ENCODE measurements at places on chromosomes 4 and X.

DNA sequence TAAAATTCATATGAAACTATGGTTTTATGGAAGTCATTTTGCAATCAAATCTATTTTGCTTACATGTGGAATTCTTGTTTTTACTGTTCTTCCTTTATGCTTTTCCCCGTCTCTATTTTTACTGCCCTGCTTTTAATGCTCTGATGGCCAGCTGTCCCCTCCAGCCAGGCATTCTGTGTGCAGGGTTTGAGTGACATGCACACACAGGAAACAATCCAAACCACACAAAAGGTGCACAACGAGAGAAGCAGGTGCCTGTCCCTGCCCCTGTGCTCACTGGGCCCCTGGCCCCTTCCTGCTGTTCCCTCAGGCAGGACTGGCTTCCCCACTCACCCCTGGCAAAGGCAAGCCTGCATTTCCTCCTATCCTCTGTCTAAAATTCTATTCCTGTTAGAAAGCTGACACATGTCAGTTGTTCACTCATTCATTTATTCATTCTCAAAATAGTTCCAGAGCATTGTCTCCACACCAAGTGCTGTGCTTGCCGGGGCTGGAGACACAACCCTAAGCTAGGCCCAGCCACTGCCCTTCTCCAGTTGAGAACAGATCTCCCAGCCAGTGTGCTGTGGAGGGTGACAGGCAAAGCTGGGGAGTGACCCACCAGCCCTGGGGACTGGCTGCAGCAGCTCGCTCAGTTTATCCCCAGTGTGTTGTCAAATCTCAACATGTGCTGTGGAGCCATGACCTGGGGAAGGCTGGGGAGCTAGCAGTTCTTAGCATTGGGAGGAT lies 346.3 kb downstream of the FBXW7 start:
- DNase-seq = no peak

DNA sequence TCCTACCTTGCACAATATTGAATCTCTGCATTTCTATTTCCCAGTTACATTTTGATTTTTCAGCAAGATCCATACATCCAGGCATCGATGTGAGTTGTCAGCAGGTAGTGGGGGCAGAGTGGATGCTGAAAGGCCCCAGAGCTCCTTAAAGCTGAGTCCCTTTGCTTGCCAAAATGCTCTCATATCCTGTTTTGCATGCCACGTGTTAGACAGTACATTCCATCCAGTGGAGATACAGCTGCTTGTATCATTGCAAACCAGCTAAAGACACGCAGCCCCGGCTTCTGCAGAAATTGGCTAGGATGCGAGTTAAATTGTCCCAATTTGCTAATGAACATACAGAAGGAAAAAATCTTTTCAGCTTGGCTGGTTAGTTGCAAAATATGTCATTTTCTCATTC lies 179.6 kb upstream of the MXRA5 start:
- peak; percentile 49 for DNase-seq

DNA sequence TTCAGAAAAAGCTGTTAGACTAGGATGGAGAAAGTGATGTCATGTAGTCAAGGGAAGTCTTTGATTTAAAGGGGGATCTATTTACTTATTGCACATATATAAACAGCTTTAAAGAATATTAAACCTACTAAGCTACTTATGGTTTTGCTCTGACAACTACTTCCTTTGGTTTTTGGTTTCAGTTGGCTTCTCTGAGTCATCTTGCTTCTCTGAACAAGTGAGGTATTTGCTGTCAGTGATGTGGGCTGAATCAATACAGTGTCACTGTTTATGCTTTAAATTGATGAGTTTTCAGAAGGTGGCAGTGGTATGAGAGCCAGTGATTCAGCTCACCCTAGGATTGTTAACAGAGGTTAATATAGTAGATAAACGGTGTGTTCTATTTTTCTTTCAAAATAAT lies 75.1 kb downstream of the CEP44 start:
- peak; percentile 68 for DNase-seq

DNA sequence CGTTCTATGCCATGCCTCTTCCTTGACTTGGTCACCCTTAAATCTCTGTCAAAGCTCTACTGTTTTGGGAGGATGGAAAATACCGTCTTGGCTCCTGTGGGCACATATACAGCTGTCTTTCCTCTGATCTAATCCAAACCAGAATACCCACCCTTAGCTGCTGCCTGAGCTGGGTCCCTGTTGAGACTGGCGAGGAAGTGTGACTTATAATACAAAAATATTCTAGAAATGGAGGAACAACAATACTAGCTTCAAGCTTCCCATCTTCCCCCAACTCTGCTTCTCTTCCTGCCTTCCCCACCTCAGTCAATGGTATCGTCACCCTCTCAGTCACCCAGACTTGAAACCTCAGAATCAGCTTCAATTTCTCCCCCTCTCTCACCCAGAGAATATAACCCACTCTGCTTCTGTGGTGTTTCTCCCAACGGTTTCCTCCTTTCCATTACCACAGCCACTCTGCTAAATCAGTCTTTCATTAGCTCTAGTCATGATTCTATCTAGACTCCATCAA lies 599 bp upstream of the IL2RG start:
- DNase-seq = no peak

- DNase-seq = peak; percentile 65
These were observed 6.3 kb downstream of the MEPE start for GRCh38 chr4:87838890-87839591.

DNA sequence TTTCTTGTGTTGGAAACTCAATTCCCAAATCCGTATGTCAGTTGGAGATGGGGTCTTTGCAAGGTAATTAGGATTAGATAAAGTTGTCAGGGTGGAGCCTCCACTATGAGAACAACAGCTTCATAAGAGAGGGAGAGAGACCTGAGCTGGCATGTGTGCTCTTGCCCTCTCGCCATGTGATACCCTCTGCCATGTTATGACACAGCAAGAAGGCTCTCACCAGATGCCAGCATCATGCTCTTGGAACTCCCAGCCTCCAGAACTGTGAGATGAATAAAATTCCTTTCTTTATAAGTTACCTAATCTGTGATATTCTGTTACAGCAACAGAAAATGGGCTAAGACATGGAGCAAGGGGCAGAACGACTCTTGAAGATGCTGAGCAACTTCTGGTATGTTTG lies 201.9 kb upstream of the BOD1L1 start:
- no peak for DNase-seq

- DNase-seq = peak; percentile 36
These were observed 42.4 kb upstream of the MYOZ2 start for GRCh38 chr4:119093042-119093827.

- DNase-seq = no peak
These were observed 2326.8 kb upstream of the AGA start for GRCh38 chr4:179768996-179769395.

DNA sequence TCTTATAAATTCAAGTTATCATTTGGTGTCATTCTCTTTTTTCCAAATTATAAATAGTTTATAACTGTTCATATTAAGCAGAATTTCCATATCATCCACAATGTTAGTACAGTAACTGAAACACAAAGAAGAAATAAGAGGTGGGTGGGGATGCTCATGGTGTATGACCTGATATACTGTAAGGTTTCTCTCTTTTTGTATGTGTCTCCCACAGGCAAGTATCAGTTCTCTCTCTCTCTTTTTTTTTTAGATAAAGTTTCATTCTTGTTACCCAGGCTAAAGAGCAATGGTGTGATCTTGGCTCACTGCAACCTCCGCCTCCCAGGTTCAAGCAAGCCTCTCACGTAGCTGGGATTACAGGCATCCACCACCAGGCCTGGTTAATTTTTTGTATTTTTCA lies 43.7 kb upstream of the UGT2A3 start:
- DNase-seq = no peak

GRCh38 chr4:37990731-37991245 lies 30.6 kb downstream of the PTTG2 start:
- DNase-seq = no peak

DNA sequence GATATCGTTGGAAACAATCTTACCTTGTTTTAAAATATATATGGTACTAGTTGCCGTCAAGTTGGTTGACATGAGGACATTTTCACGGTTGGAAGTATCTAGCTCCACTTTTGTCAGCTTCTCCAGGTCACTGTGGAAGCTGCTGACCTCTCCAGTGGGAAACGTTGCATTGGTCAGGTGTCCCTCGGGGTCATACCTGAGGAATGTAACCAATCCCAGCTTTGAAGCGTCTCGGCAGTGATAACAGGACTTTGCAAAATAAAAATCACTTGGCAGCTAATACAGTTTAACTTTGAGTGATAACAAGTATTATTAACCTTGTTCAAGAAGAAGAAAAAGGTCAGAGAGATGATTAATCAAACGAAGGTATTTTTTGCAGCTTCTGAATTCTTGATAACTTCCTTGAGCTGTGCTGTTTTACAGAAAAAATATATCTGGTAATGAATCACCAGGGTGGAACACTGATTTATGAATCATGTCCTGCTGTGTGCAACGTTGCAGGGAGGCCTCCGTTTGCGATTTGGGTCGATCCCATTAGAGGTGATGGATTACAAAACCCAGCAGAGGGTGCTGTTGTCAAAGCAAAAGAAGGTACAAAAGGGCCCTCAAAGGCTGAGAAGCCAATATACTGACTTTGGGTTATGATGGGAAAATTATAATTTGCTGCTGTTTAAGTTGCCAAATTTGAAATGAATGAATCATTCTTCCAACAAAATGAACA lies 60.1 kb downstream of the SH2D1A start:
- peak; percentile 86 for DNase-seq

DNA sequence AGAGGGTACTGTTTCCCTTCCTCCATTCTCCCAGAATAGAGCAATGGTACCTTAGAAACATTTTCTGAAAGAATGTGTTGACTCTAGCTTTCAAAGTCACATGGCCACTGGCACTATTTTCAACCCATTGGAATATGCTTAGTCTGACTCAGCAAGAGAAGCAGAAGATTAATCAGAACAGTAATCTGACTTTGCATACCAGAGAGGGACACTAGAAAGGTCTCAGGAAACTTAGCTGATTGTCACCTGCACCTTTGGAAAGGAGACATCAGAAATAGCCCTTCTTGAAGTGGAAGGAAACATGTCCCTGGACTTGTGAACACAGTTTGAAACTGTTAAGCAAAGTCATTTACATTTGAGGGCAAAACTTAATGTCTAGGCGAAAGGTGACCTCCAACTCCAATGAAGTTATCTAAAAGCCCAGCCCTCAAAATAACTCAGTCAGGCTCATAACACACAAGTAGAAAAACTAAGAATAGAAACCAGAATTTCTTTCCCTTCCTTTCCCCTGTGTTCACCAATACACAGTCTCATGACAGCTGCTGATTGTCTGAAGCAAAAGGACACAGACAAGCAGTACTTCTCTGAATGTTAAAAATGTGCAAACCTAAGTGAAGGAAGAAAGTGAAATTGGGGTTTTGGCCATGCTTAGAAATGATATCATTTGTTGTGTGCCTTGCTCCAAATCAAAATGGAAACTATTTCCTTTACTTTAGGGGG lies 270.8 kb downstream of the GRIA3 start:
- no peak for DNase-seq

DNA sequence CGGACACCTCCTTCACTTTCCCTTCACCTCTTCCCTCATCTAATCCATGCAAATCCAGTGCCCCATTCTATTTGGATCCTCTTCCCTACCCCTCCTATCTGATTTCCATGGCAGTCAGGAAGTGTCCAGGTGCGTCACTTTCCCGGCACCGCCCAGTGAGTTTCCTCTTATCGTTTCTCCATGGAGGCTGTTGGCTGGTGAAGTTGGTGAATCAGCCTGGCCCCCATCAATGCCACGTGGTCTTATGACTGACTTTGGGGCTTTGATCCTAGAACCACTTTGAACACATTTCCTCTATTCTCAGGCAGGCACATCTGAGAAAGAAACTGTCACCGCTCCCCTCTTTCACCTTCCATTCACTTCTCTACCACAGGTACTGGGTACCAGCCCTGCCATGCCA lies 137.8 kb downstream of the CEP135 start:
- DNase-seq = no peak

DNA sequence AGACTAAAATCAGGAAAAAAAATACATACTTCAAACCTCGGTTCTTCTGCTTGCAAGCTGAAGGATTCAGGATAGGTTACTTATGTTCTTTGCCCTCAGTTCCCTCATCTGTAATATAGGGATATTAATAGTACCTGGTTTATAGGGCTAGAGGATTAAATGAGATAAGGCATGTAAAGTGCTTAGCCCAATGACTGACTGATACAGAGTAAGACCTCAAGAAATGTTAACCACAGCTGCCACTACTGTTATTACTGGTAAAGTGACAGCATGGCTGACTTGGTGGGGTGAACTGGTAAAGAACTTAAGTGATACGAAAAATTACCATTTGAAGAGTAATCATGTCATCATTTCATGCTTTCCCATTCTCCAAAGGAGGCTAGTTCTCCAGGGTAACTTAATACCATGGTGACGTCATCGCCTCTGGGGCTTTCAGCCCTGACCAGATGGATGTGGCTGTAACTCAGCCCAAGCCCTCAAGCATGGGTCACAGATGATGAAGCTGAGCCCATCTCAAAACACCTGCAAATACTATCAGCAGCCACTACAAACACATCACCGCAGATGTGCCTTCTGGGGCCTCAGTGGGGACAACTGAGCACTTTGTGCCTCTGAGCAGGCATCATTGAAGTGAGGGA lies 44.5 kb upstream of the SCML1 start:
- peak; percentile 3 for DNase-seq

- no peak for DNase-seq
These were observed 20.9 kb upstream of the CD99L2 start for GRCh38 chrX:150919401-150919800.

GRCh38 chrX:150049647-150050046 lies 111.4 kb upstream of the EOLA2 start:
- no peak for DNase-seq

Measured in cardiac fibroblast (primary cell).